ENCODE measurements at places on chromosomes 7 and 10.

GRCh38 chr7:33698041-33698440 is 207.3 kb upstream of the BMPER start:
- no peak for DNase-seq

- DNase-seq, result no peak
Measured at GRCh38 chr10:128221117-128221516, 94.9 kb upstream of the MKI67 start.

DNA sequence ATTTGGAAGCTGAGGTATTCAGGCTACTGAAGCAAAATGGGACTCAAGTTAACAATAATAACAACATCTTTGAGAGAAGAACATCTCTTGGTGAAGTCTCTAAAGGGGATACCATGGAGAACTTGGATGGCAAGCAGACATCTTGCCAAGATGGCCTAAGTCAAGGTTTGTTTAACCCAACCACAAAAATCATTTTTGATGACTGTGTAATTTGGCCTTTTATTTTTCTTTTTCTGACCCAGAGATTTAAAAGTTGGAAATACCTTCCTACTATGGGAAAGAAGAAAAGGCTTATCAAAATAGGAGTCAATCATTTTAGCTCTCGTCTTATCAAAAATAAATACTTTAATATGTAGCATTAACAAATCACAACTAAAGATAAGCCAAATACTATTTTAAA is 72.4 kb downstream of the PON1 start:
- DNase-seq, result no peak

DNA sequence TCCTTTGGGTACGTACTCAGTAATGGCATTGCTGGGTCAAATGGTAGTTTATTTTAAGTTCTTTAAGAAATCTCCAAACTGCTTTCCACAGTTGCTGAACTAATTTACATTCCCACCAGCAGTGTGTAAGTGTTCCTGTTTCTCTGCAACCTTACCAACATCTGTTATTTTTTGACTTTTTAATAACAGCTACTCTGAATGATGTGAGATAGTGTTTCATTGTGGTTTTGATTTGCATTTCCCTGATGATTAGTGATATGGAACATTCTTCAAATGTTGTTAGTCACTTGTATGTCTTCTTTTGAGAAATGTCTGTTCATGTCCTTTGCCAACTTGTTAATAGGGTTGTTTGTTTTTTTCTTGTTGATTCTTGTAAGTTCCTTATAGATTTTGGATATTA is 558.9 kb downstream of the SH2D4B start:
- DNase-seq, result no peak

DNA sequence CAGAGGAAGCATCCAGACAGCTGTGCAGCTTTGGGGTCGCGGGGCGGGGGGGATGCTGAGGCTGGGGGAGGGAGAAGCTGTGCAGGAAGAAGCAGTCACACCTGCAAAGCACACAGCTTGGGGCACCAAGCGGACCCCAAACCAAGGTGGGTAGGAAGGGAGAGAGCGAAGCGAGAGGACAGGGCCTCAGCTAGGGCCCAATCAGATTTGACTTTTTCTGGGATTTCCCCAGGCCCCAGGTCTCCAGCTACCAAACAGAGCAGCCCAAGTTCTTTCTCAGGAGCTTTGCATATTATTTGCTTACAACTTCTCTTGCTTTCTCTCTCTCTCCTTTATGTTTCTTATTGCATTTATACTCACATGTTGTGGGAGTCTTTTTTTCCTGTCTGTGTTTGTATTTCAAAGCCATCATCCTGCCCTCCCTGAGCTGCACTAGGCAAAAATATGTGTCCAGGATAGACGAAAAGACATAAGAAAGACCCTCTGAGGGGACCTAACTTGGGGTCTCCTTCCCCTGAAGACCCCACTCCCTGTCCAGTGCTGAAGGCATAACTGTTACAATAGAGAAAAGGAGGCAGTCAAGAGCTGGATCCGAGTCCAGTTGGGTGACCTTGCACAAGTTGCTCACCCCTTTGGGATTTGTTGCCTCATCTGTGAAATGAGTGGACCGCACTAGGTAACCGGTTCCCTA is 50.6 kb upstream of the SMNDC1 start:
- peak; percentile 36 for DNase-seq

DNA sequence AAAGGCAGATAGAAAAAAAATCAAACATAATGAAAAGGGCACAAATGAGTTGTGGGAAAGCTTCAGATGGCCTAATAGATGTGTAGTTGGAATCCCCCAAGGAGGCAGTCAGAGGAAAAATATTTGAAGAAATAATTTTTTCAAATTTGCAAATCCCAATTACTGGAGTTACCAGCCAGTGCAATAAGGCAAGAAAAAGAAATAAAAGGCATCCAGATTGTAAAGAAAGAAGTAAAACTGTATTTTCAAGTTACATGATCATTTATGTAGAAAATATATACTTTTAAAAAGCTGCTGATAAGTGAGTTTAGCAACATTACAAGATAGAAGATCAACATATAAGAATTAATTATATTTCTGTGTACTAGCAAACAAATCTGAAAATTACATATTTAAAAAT is 329.0 kb downstream of the SDK1 start:
- no peak for DNase-seq

DNA sequence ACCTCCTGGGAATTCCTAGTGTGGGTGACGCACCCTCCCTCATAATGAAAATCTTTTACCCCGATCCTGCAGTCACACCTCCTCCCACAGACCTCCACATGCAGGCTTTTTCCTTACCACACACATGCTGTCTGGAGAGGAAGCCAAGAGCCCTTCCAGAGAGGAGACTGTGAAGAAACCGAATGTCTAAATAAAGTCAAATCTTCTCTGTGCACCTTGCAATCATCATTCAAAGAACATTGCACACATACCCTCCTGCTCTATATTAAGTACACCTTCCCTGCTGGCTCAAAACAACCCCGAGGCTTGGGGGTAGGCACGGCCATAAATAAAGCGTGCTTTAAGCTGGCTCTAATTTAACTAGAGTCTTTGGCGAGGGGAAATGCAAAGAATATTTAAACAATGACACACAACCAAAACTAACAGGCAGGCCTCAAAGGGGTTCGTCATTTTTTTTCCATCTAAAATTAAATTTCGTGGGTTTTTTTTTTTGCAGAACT is 34.9 kb downstream of the CALML3 start:
- no peak for DNase-seq

- no peak for DNase-seq
Measured at GRCh38 chr10:55048830-55049498, 247.9 kb upstream of the PCDH15 start.

DNA sequence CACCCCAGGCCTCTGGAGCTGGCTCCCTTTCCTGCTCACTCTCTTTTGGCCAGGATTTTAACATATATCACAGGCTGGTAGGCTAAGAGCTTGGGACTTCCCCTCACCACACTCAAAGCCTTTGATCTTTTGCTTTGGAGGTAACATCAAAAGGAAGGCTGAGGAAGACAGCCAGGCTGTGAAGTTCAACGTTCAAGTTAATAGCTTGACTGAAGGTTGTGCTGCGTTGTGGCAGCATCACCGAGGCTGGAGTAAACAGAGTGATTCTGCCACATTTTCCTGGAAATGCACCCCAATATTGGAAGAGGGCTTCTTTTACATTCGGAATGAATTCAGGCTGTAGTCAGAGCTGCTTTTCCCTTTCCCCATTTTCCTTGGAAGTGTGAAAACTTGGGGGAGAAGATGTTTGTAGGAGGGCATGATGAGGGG is 57.3 kb downstream of the TCF7L2 start:
- DNase-seq, result peak; percentile 48

DNA sequence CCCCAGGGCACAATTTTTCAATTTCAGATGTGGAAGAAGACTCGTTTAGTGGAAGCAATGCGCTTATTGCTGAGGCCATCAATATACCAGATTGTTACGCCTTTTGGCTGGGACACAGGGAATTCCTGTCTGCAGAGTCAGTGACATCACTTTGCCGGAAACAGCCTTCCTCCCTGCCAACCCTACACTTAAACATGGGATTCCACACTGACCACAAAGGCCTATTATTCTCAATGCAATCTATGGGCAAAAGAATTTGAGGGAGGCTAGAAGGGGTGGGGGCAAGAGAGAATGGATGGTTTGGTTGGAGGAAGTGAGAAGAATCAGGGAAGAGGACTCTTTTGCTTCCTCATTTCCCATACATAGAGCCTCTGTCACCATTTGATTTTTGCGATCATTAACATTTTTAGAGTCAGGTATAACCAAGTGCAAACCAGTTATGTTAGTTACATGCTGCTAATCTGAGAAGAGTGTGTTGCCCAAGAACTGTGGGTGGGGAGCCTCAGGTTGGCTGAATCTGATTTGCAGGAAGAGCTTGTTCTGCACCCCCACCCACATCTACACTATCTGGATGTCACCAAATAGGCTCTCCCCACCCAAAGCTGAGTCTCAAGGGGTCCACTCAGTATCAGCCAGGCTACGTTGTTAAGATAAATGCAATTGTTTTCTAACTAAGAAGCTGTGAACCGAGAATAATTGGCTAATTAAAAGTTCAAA is 58.2 kb downstream of the ENTPD1 start:
- no peak for DNase-seq

- DNase-seq, result no peak
Measured at GRCh38 chr7:42128703-42129102, 108.3 kb downstream of the GLI3 start.

DNA sequence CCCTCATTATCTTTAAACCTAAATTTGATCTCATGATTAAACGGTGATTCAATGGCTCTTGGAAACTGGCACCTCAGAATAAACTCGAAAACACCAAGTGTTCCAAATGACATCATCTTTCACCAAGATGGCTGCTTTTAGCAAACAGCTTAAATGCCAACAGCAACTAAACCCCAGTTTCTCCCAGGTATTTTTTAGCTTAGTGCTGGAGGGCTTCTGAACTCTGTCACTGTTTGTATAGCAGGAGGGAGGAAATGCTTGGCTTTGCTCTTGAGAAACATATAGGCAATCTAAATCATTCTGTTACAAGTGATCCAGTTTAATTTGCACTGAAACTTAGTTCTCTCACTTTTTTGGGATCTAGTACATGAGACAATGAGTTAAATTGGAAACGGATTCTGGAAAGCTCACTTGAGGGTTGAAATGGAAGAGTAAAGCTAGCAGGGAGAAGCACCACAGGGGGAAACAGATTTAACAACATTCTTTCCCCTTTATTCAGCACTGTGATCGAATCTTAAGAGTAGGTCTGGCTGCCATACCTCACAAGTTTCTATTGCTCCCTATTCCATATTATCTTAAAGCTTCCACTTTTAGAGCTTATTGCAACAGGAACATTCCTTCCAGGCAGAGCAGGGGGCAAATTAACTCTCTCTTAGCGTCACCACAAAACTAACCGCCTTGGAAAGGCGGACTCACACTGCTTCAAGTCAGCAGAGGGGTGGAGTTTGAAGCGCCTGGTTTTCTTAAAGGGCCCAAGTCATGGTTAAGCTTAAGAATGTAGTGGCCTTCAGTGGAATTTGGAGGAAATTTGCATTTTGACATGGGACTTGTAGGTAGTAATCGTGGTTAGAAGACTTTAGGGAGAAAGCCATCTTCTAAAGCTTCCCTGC is 1.8 kb upstream of the CCDC6 start:
- peak; percentile 68 for DNase-seq

GRCh38 chr10:49534670-49535381 is 4.1 kb downstream of the ERCC6 start:
- no peak for DNase-seq

DNA sequence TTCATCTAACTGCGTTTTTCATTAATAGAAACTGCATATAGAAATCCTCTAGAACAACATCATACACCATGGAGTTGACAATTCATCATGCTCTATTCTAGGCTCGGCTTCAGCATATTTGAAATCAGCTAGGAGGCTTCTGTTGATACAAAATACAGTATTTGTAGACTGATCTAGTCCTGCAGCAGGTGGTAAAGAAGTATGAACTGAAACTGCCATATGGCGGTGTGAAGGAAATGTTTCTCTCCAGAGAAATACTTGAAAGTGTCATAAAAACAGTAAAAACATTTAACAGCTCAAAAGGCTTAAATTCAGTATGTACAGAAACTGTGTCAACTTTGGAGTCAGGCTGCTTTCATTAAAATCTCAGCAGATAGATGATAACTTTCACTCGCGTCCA is 32.0 kb upstream of the MYO3A start:
- DNase-seq, result no peak

DNA sequence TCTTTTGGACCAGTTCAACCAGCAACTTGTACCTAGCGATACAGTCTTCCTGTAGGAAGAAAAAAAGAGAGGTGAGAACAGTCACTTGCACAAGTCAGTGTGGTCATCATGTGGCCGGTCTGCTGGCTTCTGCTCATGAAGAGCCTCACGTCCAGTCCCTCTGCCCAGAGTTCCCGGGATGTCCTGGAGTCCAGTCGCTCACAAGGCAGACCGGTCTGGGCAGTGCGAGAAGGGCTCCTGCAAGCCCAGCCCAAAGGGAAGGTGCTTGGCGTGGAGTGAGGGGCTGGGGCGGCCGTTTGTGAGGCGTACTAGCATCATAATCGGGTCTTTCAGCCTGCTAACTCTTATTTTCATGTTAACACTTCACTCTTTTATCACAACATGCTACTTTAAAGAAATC is 222.7 kb downstream of the MLLT10 start:
- no peak for DNase-seq

GRCh38 chr10:80170641-80171040 is 34.7 kb downstream of the ANXA11 start:
- DNase-seq, result no peak

DNA sequence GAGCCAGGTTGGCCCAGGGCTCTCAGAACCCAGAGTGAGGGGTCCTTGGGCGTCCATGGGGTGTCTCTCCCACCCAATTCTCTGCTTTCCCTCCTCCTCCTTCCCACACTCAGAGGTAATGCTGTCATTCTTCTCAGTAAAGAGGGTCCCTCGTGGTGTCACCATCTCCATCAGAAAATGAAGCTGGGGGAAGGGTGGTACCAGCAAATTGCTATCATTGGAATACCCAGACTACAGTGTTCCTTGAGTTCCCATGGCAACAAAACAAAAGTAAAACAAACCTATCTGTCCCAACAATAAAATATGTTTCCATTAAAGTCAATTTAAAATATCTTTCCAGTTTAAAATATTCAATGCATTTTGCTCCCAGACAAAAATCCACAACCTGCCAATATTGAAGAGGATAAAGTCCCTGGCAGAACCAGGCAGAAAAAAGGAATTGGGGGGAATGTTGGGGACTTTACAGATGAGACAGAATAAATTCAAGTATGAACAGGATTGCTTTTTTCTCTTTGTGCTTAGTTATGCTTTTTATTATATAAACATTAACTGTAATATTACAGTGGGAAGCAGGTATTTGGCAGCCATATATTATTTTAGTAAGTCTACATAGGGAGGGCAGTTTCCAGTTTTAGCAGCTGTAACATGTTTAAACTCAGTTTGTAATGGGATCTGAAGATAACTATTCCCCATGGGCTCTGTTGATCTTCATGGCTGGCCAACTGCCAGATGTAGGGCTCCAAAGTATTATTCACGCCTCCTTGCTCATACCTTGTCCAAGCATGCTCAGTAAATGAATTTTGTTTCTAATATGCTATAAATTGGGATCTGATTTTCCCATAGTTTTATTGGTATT is 182.1 kb downstream of the ARID5B start:
- DNase-seq, result no peak
